ENCODE measurements at places on chromosomes 16 and 17.

DNA sequence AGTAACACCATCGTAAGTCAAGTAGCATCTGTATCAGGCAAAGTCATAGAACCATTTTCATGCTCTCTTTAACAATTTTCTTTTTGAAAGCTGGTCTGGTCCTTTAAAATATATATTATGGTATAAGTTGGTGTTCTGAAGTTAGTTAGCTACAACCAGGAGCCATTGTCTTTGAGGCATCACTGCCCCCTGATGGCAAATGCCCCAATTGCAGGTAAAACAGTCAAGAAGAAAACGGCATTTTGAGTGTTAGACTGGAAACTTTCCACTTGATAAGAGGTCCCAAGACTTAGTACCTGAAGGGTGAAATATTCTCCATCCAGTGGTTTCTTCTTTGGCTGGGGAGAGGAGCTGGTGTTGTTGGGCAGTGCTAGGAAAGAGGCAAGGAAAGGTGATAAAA, 14.1 kb downstream of the TP53 start:
- DNase-seq, result no peak

DNA sequence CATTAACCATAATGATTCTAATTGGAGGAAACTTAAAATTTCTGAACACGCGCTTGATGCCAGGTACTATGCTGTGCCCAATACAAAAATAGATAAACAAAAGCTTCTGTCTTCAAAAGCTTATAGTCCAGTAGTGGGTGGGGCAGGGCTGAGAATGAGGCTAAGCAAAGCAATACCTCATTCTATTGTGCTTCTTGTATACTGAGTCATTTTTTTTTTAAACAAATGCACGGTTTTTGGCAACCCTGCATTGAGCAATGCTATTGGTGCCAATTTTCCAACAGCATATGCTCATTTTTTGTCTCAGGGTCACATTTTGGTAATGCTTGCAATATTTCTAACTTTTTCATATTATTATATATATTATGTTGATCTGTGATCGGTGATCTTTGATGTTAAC, 34.7 kb upstream of the HNF1B start:
- no peak for DNase-seq

GRCh38 chr17:40779181-40779909, 3.0 kb downstream of the KRT27 start:
- peak; percentile 45 for DNase-seq

GRCh38 chr17:82793974-82794630, 42.2 kb downstream of the TBCD start:
- DNase-seq, result no peak

DNA sequence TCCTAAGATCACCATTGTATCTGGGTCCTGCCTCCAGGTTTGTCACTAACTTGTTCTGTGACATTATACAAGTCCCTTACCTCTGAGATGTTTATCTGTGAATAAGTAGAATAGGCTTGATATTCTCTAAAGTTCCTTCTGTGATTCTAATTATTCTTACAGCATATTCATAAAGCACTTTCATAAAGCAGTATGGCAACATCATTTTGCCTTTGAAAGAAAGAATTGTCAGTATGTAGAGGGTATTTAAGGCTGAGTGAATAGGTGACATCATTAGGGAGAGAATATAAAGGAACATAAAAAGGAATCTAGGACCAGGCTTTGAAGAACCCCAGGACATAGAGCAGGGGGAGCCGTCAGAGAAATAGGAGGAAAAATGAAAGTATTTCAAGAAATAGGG, 15.6 kb downstream of the VMP1 start:
- peak; percentile 93 for DNase-seq

DNA sequence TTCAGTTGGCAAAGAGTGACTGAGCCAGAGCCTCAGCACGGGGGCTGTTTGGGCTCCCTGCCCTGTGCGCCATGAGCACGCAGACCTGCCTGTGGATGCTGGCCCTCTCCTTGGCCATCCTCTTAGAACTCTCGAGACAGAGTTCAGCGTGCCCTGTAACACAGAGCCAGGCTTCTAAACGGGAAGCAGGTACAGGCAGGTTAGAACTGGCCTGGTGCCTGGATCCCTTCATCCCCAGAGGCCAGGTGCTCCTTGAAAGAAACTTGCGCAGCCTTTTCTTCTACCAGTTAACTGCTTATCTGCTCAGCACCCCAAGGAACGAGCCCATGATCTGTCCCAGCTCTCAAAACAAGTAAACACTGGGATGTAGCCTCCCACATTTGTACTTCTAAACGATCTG, 6.9 kb downstream of the CCNF start:
- no peak for DNase-seq

- no peak for DNase-seq
Measured at GRCh38 chr16:86373276-86373901, 136.9 kb upstream of the FOXF1 start.

DNA sequence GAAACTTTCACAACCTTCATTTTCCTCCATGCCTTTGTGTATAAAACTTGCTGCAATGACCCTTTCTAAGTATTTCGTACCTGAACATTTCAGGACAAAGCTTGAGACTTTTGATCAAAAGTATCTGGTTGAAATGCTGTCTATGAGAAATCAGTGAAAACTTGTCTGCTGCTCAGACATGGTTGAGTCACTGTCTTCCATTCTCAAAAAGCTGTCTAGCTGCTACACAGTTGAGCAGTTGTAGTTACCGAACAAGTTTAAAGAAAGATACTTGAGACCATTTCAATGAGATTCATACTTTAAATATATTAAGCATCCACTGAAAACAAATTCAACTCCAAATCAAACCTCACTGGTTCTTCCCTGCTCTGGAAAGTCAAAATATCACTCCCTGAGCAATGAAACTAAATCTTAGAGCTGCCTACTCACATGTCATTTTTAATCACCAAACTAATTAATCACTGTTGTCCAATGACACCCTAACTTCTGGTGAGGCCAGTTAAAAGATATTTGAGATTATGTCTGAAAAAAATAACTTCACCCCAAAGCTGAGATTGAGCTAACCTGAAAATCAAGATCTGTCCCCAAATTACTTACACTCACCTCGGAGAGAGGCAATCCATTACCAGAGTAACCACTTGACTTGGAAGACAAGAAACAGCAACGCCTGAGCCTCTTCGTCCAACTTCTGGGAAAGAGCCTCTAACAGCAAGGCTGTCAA, 488 bp downstream of the TMEM100 start:
- DNase-seq, result no peak

DNA sequence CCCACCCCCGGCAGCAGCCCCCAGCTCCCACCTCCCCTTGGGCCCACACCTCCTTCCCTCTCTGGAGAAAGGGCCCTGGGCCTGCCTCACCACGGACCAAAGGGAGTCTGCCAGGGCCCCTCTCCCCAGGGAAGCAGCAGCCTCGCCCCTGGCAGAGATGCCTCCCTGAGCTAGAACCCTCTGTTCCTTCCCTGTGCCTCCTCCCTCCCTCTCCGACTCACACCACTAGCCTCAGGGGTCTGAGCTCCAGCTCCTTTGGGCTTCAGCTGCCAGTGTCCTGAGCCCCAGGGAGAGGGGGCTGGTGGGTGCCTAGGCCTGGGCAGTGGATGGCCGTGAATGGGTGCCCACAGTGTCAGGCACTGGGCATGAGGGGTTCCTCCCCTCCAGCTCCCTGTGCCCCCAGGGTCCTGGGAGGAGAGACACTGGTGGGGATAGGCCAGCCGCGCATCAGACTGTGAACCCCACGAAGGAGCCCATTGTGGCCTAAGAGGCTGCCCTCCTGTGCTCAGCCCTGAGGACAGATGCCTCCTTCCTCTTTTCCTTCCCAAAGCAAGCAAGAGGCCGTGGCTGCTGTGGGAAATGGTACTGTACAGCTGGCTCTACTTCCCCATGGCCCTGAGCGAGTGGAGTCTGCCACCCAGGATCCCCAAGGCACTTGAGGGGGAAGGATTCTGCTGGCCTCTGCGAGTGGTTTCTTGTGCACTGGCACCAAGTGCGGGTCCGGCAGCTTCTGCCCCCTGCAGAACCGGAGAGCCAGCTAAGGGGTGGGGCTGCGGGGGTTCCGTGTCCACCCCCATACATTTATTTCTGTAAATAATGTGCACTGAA, 20.7 kb downstream of the MMP15 start:
- DNase-seq, result no peak

GRCh38 chr17:80402959-80403358, 12.0 kb upstream of the ENDOV start:
- DNase-seq, result no peak

DNA sequence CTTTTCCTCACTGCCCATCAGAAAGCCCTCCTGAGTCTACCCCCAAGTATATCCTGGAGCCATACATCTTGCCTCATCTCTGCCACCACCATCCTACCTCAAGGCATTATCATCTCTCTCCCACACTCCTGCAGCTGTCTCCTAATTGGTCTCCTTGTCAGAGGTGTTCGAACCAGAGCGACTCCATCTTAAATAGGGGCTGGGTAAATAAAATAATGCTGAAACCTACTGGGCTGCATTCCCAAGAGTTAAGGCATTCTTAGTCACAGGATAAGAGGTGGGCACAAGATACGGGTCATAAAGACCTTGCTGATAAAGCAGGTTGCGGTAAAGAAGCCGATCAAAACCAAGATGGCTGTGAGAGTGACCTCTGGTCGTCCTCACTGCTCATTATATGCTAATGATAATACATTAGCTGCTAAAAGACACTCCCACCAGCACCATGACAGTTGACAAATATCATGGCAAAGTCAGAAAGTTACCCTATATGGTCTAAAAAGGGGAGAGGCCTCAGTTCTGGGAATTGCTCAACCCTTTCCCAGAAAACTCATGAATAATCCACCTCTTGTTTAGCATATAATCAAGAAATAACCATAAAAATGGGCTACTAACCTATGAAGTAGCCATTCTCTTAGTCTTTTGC, 97.0 kb upstream of the C16orf82 start:
- no peak for DNase-seq

- DNase-seq, result no peak
Measured at GRCh38 chr17:77145612-77146245, 5.0 kb downstream of the SEC14L1 start.

DNA sequence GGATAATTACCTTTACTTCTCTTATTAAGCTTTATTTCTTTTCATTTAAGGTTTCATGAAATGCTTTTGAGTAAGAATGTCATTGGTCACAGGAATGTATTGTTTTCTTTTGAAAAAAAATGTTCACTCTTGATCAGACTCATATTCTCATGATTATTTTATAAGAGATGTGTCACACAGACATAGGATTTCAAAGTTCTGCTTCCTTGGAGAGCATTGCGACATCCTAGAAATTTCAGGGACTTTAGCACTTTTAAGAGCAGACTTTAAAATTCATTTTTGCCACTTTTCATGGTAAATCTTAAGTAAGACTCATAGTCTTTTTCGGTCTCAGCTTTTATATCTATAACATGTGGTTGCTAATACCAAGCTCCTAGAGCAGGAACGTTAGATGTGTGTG, 314.7 kb downstream of the CDH8 start:
- no peak for DNase-seq

DNA sequence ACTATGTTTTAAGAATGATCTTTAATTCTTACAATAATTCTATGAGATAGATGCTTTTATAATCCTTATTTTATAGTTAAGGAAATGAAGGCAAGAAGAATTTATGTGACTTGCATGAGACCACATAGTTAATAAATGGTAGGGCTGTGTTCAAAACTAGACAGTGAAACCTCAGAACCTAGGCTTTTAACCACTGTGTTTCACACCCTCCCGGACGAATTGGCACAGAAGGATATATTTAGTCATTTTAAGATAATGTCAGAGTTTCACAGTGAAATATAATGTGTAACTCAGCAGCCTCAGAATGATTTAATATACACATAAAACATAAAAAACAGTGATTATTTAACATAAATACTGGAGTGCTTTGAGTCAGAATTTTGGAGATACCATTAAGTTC, 57.0 kb downstream of the NSRP1 start:
- no peak for DNase-seq

DNA sequence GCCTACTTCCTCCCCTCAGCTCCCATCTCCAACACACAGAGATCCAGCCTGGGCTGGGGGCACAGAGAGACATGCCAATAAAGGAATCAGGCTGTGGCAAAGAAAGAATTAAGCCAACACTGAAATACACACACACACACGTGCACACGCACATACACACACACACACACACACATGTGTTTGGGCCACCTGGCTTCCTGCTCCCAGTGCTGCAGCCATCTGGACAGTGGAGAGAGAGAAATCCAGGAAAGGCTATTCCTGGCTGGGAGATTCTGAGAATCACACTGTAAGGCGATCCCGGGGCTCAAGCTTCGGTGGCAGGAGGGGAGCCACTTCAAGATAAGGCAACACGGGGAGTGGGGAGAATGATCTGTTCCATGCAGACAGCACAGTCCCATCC, 72.4 kb downstream of the NOG start:
- no peak for DNase-seq

- no peak for DNase-seq
Measured at GRCh38 chr16:5031601-5032000, 2.1 kb downstream of the NAGPA start.

DNA sequence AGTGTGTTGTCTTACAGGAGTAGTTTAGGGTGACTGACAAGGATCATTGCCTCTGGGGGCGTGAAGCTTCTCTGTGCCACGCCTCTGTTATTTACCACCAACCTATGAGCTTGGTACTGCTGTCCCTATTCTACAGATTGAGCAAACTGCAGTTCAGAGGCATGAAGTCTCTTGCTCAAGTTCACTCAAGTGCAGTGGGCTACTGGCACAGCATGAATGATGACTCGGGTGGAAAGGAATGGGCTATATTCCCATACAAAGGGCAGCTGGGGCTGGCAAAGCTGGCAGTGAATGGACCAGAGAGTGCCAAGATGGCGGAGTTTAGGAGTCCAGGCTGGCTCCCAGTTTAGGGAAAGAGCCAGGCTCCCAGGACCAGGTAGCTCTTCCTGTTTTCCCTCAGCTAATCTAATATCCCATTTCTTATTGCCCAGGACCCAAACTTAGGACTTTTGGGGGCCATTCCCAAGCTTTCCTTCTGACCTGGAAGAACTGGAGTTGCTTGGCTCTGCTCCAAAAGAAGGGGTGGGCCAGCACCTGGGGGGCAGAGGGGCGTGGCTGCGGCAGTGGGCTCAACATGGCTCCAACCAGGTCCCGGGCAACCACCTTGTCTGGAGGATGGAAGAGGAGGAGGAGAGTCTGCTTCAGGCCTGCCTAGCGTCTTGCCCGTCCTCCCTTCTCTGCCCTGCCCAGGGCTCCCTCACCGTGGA, 12.9 kb downstream of the PLK1 start:
- DNase-seq, result no peak

GRCh38 chr16:54430491-54431030, 144.0 kb upstream of the IRX3 start:
- peak; percentile 54 for DNase-seq
